AML-193 (cell line): ENCODE measurements at places on chromosomes 12 and 14.

DNA sequence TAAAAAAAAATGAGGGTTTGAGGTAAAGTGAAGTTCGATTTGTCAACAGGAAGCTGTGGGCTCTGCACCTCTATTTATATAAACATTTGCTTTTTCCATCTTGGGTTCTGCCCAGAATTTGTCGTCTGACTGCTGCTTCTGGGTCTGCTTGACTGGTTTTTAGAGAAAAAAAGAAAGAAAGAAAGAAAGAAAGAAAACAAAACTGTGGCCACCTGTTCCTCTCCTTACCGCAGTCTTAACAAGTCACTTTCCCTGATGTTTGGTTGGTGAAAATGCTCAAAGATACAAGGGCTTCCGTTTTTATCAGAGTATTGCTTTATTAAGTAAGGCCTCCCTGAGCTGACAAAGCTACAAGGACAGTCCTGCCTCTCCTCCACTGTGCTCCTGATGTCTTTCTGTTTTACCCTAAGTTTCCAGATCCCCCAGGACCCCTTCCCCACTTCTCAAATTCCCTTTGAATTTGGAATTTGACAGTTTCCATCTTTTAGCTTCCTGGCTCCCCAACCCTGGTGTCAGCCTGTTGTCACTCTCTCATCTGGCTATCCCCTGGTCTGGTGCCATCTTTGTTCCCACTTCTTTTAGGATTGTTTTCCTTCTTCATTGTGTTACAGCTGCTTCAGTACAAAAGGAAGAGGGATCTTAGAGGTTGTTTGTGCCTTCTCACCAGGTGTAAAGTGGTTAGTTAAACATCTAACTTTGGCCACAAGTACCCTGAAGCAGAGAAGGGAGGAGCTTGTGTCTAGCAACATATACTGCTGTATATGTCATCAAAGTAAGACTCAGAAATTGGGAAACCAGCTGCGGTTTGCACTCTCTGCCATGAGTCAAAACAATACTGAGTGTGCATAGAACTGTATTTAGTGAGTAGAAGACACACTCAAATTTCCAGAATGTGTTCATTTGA is 18.0 kb downstream of the MFAP5 start:
- no peak for DNase-seq

GRCh38 chr12:76078748-76079147 is 5.7 kb downstream of the NAP1L1 start:
- DNase-seq, result no peak

- no peak for DNase-seq
Measured at GRCh38 chr12:104566244-104566993, 109.7 kb downstream of the CHST11 start.

DNA sequence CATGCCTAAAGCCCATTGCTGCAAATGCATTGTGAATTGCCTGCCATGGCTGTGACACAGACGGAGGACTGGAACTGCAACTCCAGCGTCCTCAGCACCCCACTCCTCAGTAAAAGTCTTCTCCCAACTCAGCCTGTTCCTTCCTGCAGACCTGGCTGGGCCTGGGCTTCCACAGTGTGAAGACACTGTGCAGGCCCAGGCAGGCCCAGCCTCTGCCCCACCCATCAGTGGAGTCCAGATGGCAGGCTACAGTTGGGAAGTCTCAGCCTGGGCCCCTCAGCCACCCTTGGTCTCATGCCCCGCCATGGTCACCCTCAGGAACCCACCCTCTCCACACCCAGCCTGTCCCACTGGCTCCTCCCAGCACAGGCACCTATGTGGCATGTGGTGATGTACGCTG is 22.0 kb downstream of the VSX2 start:
- no peak for DNase-seq

GRCh38 chr12:53532524-53533445 is 25.5 kb upstream of the NPFF start:
- DNase-seq, result no peak

DNA sequence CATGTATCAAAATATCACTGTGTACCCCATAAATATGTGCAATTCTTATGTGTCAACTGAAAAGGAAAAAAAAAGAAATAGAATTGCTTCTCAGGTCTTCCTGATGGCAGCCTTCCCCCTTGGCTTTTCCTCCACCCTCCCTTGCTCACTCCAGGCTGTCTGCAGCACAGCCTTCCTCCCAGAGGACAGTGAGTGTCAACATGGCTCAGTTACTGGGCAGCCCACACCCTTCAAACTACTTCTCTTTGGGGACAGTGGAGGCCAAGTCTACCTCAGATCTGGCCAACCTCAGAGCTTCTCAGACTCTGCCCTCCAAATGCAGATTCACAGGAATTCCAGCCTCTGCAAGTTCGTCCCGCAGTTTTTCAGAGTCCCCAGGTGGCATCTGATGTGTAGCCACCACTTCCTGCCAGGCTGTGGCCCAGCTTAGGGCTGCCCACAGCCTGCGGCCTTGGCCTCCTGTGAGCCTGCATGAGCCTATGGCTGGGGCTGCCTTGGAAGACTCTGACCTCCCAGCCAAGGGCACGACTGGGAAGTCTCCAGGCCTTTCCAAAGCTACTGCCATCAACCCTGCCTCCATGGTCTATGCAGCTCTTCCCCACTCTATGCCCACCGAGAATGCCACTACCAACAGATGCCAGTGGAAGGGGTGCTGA is 148.0 kb upstream of the PWP1 start:
- no peak for DNase-seq

DNA sequence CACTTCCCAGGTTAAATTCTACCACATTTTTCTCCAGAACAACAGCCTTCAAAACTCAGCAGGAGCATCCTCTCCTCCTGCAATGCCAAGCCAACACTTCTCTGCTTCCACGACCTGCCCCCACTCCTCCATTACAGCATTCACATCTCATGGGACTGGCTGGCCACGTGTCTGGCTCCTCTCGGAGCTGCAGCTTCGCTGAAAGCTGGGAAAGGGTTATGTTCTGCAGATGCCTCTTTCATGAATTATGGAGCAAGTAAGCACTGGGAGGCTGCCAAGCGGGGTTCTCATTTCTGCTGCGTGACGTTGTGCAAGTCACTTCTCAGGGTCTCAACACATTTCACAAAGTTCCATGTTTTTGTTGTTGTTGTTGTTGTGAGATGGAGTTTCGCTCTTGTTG is 142.2 kb upstream of the RFLNA start:
- no peak for DNase-seq

DNA sequence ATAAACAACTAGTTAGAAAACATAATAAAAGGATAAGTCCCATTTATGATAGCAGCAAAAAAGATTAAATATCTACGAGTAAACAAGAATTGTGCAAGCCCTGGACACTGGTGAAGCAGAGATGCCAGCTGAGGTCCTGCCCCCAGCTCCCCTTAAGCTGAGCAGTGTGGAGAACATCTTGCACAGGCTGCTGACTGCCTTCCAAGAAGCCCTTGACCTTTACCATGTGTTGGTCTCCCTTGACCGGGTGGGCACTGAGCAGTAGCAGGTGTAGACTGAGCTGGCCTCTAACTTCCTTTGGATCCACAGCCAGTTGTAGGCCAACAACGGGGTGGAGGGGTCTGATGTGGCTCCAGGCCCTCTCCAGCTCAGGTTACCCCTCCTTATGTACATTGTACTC is 47.7 kb upstream of the PAPLN start:
- no peak for DNase-seq
